ENCODE measurements at places on chromosomes 4 and X. TPM values are rescaled to one million over a fixed set of nuclear protein-coding genes. Genes with fewer than 3 reads are reported as not detected.

GRCh38 chr4:189822326-189822725, 118.3 kb upstream of the FRG1 start:
- H3K4me3 ChIP-seq = no peak overlapping the region
- H3K4me1 ChIP-seq = no peaks in the 10 kb centered on the region
- no peaks in the 10 kb centered on the region for H3K27me3 ChIP-seq

DNA sequence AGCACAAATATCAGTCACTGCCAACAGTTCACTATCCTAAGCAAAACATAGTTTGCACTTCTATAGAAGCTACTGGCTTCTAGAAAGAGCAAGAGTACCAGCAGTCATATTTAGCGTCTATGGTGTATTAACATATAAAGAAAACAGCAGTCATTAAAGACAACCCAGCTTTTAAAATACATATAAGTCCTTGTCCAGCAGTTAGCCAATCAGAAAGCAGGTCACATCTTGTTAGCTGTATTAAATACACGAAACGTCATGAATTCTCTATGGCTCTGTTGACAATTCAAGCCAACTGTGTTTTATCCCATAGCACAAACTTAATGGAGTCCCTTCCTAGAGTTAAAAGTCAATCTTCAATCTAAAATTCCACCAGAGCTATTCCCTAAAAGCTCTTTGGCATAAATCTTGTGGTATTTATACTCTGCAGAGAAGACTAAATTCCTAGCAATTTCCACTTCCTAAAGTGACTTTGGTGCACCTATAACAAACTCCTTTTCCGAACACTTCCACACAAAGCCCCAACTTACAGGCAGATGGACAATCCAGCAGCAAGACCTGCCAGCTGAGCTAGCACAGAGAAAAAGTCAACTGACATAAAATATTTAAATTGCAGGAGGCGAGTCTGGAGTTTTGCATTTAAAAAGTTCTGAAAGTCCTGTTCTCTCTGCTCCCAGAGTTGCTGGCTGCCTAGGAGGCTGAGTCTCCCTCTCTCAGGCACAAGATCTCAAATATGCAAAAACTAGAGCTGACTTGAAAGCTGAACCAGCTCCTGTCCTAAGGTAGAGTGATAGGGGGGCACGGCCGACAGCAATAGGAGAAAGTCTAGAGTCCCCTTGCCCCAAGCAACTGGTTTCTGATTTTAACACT, 1.3 kb downstream of the LDB2 start:
- no peaks in the 10 kb centered on the region for H3K4me1 ChIP-seq
- no peaks in the 10 kb centered on the region for H3K36me3 ChIP-seq
- peak overlapping the region; percentile 47 for H3K27ac ChIP-seq
- peaks cover 3% of the 10 kb centered on the region for H3K27me3 ChIP-seq
- peak overlapping the region; percentile 58 for H3K4me3 ChIP-seq
- DNase-seq = no peak

GRCh38 chrX:19824603-19825002, 62.8 kb downstream of the SH3KBP1 start:
- no peak overlapping the region for H3K4me3 ChIP-seq
- H3K36me3 ChIP-seq = no peaks in the 10 kb centered on the region
- DNase-seq = no peak
- no peaks in the 10 kb centered on the region for H3K27me3 ChIP-seq

DNA sequence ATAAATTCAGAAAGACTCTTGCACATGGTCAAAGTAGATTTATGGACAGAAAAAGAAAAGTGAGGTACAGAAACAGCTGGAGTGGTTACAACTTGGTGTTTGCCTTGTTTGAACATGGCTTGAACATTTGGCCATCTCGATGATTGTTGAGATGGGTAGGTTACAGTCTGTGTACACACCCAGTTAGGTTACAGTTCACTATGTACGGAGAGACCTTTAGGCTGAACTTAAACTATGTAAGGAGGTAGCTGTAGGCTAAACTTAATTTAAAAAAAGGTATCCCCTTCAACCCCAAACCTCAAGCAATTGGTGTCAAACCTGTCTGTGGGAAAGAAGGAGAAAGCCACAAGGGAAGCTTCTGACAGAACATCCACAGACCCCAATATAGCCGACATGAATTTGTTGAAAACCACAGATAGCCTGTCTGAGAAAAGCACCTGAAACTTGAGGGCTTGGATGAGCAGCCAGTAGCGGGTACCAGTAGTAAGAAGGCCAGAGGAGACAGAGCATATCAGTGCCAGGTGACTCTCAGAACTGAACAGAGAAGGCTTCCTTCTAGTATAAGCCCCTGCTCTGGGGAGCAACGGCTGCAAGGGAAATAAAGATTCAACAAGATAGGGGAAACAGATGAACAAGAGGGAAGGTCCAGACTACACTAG, 247.9 kb upstream of the GALNTL6 start:
- H3K36me3 ChIP-seq = no peaks in the 10 kb centered on the region
- no peak overlapping the region for H3K4me3 ChIP-seq
- DNase-seq = no peak
- H3K27me3 ChIP-seq = no peaks in the 10 kb centered on the region
- H3K4me1 ChIP-seq = no peaks in the 10 kb centered on the region
- H3K27ac ChIP-seq = no peak overlapping the region

GRCh38 chr4:163233321-163233720, 66.6 kb upstream of the NAF1 start:
- H3K27ac ChIP-seq = no peak overlapping the region
- no peaks in the 10 kb centered on the region for H3K36me3 ChIP-seq
- DNase-seq = no peak
- H3K4me1 ChIP-seq = no peaks in the 10 kb centered on the region
- no peak overlapping the region for H3K4me3 ChIP-seq

GRCh38 chr4:184337907-184338306, 120.2 kb upstream of the ENPP6 start:
- H3K36me3 ChIP-seq = no peaks in the 10 kb centered on the region
- DNase-seq = no peak
- no peak overlapping the region for H3K27ac ChIP-seq
- no peaks in the 10 kb centered on the region for H3K27me3 ChIP-seq

GRCh38 chrX:30679369-30679768, 26.1 kb downstream of the GK start:
- H3K4me1 ChIP-seq = no peaks in the 10 kb centered on the region
- peak; percentile 64 for DNase-seq
- no peak overlapping the region for H3K4me3 ChIP-seq
- no peak overlapping the region for H3K27ac ChIP-seq
- no peaks in the 10 kb centered on the region for H3K36me3 ChIP-seq
- H3K27me3 ChIP-seq = no peaks in the 10 kb centered on the region

DNA sequence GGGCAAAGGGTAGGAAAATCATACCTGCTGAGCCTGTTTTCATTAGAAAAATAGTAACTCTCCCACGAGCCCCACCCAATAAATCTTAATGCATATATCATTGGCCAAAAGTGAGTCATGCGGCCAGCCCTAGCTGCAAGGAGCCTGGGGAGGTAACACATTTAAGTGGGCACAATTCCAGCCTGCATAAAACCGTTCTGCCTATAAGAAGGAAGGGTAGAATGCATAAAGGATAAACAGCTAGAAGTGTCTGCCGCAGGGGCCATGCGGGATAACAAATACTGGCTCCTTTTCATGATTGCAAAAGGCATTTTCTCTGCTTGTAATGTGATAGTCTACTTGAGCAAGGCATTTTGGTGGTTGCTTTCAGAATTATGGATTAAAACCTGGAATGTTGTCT, 37.1 kb downstream of the EFHC2 start:
- no peaks in the 10 kb centered on the region for H3K4me1 ChIP-seq
- no peaks in the 10 kb centered on the region for H3K36me3 ChIP-seq
- H3K27ac ChIP-seq = no peak overlapping the region
- H3K27me3 ChIP-seq = no peaks in the 10 kb centered on the region
- DNase-seq = peak; percentile 46

GRCh38 chr4:163251204-163251603, 81.2 kb downstream of the NPY1R start:
- H3K36me3 ChIP-seq = no peaks in the 10 kb centered on the region
- H3K4me1 ChIP-seq = no peaks in the 10 kb centered on the region
- DNase-seq = no peak

DNA sequence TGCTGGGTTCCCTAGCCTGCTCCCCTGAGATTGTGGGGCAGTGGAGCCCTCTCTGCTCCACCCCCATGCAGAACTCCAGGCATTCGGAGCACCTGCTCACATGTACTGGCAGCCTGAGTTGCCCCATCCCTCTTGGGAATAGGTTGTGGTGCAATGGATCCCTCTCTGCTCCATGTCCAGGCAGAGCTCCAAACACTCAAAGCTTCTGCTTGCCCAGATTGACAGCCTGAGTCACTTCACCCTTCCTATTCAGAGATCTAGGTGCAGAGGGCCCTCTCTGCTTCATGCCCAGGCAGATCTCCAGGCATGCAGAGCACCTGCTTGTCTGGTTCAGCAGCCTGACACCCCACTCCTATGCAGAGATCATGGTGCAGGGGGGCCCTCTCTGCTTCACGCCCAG, 18.6 kb upstream of the TEX13B start:
- H3K27me3 ChIP-seq = no peaks in the 10 kb centered on the region
- no peak for DNase-seq
- H3K4me1 ChIP-seq = no peaks in the 10 kb centered on the region
- no peaks in the 10 kb centered on the region for H3K36me3 ChIP-seq
- H3K4me3 ChIP-seq = no peak overlapping the region
- no peak overlapping the region for H3K27ac ChIP-seq

- no peak overlapping the region for H3K4me3 ChIP-seq
- H3K36me3 ChIP-seq = no peaks in the 10 kb centered on the region
- no peak overlapping the region for H3K27ac ChIP-seq
Observed at GRCh38 chr4:170497689-170498088, 407.9 kb upstream of the AADAT start.

GRCh38 chr4:2360396-2360730, 58.1 kb downstream of the ZFYVE28 start:
- H3K27ac ChIP-seq = no peak overlapping the region
- H3K36me3 ChIP-seq = no peaks in the 10 kb centered on the region
- DNase-seq = no peak
- peaks cover 3% of the 10 kb centered on the region for H3K4me1 ChIP-seq
- no peak overlapping the region for H3K4me3 ChIP-seq

- no peak overlapping the region for H3K4me3 ChIP-seq
- no peaks in the 10 kb centered on the region for H3K27me3 ChIP-seq
- no peaks in the 10 kb centered on the region for H3K36me3 ChIP-seq
- no peaks in the 10 kb centered on the region for H3K4me1 ChIP-seq
- DNase-seq = no peak
- H3K27ac ChIP-seq = no peak overlapping the region
Observed at GRCh38 chrX:20653070-20653469, 386.4 kb upstream of the RPS6KA3 start.

DNA sequence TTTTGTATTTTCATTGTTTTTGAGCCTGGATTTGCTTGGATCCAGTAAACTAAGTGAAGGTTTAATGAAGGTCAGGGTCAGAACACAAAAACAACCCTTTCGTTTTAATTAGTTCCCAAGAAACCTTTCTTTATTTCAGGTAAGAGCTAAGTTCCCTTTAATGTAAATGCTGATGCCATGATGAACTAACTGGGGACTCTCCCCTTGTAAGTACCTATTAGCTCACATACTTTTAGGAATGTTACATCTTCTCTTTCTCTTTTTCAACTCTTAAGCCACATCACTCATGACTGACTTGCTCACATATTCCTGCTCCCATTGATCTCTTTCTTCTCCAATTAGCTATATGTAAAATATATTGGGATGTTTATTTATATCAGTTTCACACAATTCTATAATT, 673.1 kb upstream of the CPEB2 start:
- H3K27me3 ChIP-seq = no peaks in the 10 kb centered on the region
- H3K4me3 ChIP-seq = no peak overlapping the region
- H3K36me3 ChIP-seq = no peaks in the 10 kb centered on the region
- no peak overlapping the region for H3K27ac ChIP-seq
- DNase-seq = no peak

- no peaks in the 10 kb centered on the region for H3K36me3 ChIP-seq
- H3K4me3 ChIP-seq = no peak overlapping the region
- DNase-seq = peak; percentile 67
Observed at GRCh38 chrX:151902813-151903591, 9.7 kb upstream of the MAGEA4 start.

DNA sequence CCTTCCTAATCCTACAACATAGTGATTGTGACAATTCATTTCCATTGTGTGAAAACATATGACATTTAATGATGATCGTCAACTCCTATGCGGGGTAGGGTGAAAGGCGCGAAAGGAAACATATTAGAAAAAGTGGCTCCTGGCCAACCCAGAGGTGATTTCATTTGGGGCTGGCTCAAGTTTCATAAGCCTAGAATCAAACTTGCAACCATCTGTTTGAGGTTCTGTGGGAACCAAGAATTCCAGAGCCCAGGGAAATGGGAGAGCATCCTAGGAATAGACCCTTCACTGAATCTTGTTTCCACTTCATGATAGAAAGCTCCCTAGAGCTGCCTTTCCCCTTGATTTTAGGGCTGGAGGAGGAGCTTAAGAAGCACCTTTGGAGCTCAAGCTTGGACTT, 101.3 kb upstream of the EGFL6 start:
- H3K27me3 ChIP-seq = no peaks in the 10 kb centered on the region
- DNase-seq = no peak
- peaks cover 2% of the 10 kb centered on the region for H3K4me1 ChIP-seq
- no peak overlapping the region for H3K27ac ChIP-seq
- no peaks in the 10 kb centered on the region for H3K36me3 ChIP-seq

- DNase-seq = no peak
- H3K36me3 ChIP-seq = no peaks in the 10 kb centered on the region
- no peaks in the 10 kb centered on the region for H3K27me3 ChIP-seq
Observed at GRCh38 chr4:158741326-158742021, 18.3 kb upstream of the PPID start.

Gene SORCS2
- polyA plus RNA-seq = 2.2 TPM

Gene GLRA3
- 0.28 TPM for polyA plus RNA-seq

Gene RAB28
- polyA plus RNA-seq = 13.6 TPM

Gene SSX1
- not detected for polyA plus RNA-seq
